ENCODE measurements at places on chromosomes 5 and 9.

DNA sequence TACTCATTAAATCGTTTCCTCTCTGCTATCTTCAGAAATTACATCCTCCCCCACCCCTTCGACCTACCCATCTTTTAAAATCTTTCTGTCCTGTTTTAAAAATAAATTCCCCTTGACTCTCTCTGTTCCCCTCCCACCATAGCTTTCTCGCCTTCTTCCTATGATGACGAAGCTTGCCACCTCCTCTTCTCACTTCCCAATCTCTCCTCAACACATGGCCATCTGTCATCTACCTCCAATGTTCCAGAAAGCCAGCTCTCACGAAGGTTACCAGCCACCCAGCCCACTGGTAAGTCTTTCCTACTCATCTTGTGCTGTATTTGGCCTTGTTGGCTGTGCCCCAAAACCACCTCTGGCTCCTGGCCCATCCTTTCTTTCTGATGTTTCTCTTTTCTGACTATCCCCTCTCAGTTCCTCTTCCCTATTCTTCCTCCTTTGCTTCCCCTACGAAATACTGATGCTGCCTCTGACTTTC, 346.3 kb downstream of the ENC1 start:
- no peak for DNase-seq

DNA sequence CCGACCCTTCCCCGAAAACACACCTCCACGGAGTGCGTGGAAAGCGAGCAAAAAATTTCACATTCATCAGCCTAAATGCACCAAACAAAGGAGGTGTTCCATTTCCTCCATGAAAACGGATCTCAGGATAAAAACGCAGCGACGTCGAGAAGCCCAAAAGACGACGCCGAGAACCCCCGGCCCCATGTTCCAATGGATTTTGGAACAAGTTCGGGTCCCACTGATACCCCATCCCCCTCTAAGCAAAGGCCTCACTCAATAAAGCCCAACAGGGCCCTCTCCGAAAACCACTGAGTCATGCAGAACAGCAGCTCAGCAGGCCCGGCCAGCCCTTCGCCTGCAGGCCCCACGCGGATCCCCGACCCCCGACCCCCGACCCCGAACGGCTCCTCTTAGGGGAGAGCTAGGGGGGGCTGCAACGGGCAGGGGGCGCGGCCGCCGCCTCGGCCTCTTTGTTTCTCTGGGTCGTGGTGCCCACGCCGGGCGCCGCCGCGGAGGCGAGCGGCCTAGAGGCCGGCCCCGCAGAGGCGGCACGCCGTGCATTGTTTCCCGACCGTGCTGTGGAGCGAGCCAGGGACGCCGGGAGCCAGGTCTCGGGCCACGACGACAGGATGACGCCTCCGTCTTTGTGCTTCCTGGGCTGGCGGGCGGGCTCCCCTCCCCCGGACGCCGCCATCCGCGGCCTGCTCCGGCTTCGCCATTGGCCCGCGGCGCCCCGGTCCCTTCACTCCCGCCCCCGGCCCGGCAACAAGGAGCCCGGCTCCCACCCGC, 915 bp downstream of the ZFAND5 start:
- DNase-seq = peak; percentile 95

DNA sequence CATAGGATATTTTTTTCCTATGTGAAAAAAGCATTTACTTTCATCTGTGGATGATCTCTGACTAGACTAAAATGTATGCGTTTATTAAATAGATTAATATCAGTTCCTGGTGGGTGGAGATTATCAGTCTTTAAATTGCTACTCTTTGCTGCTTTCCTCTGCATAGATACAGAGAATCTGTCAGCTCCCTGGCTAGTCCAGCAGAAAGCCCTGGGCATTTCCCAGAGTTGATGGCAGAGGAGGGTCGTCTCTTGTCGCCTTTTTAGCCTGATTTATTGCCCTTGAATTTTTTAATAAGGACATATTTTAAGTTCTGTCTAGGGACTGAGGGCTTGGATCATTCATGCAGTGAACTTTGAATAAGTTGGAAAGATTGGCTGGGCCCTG, 165.5 kb downstream of the CD180 start:
- DNase-seq = no peak

- DNase-seq = peak; percentile 21
Observed at GRCh38 chr5:133714161-133714915, 102.0 kb upstream of the FSTL4 start.

GRCh38 chr9:137387114-137387890, 35.7 kb downstream of the EXD3 start:
- DNase-seq = no peak

- no peak for DNase-seq
Observed at GRCh38 chr9:16099732-16100536, 547.1 kb downstream of the CCDC171 start.

GRCh38 chr5:40198736-40199135, 481.0 kb upstream of the PTGER4 start:
- no peak for DNase-seq

GRCh38 chr5:123705741-123706140, 193.8 kb downstream of the CSNK1G3 start:
- DNase-seq = no peak

GRCh38 chr9:129671519-129671918, 6.1 kb downstream of the PRRX2 start:
- no peak for DNase-seq

GRCh38 chr5:136793300-136793699, 428.0 kb upstream of the TRPC7 start:
- no peak for DNase-seq

GRCh38 chr5:130514984-130515690, 610.9 kb downstream of the CHSY3 start:
- DNase-seq = no peak

- no peak for DNase-seq
Observed at GRCh38 chr5:81530919-81531318, 137.0 kb upstream of the ACOT12 start.

DNA sequence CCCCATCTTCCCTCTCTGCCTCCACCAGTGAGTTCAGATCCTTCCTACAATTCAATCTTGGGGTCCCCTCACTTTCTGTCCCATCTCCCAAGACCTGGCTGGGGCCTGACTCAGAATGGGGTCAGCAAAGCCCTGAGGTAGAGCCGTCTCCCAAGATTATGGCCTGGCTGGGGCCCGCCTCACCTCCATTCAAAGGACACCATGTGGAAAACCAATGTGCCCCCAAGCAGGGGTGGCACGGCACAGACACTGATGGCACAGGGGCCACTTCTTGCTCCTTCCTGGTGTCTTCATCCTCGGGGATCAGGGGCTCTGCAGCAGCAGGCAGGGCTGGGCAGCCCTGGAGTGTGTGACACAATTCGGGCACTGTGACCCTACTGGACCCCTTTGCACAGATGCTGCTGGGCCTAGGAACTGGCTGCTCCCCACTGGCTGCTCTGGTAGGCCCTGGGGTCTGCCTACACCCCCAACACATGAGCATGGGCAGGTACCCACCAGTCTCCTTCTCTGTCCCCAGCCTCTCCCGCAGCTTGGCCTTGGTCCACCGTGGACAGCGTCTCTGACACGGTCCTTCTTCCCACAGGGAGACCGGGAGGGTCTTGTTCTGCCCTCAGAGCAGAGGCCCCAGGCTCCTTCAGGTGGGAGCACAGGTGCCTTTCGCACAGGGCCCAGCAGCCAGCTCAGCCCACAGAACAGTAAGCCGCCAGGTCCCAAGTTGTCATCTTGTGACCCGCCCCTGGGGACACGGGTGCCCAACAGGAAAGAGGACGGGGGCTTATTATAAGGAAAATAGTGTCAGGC, 89.5 kb downstream of the ADAMTS2 start:
- peak; percentile 68 for DNase-seq

GRCh38 chr5:154236536-154237375, 46.2 kb downstream of the GALNT10 start:
- DNase-seq = no peak

- DNase-seq = no peak
Observed at GRCh38 chr9:37949576-37949975, 45.6 kb upstream of the SLC25A51 start.

DNA sequence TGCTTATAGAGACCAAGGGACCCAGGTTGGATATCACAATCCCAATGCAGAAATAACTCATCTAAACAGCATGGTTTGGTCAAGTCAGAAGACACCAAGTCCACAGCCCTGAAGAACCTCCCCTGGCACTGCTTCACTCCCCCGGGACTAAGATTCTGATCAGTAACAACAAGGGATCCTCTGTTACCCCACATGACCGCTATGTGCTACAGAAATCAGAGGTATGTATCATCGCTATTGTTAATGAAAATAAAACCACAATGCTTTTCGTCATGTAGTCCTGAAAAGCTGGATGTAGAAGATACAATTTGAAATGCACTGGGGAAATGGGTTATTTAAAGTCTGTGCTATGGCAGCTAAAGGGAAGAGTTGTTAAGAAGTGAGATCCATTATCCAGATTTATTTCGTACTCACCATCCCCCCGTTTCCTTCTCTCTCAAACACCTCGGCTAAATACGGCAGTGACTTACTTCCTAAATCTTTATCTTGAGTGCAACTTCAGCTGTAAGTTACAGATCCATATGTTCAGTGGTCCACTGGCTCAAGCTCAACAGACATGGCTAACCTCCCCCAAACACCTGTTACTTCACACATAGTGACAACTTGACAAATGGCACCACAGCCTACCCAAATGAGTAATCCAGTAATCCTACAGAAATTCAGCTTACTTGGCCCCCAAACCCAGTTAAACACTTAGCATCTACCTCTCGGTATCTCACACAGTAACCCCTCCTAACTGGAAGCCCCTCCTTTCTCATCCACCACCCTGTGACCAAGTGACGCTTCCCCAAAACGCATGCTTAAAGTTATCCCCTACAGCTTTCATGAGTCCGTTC, 129.2 kb downstream of the MYO10 start:
- DNase-seq = no peak

DNA sequence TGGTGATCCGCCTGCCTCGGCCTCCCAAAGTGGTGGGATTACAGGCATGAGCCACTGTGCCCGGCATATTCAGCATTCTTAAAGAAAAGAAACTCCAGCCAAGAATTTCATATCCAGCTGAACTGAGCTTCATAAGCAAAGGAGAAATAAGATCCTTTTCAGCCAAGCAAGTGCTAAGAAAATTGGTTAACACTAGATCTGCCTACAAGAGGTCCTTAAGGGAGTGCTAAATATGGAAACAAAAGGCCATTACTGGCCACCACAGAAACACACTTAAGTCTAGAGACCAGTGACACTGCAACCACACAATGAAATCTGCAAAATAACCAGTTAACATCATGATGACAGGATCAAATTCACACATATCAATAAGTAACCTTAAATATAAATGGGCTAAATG, 331.5 kb downstream of the MAN2A1 start:
- DNase-seq = no peak

DNA sequence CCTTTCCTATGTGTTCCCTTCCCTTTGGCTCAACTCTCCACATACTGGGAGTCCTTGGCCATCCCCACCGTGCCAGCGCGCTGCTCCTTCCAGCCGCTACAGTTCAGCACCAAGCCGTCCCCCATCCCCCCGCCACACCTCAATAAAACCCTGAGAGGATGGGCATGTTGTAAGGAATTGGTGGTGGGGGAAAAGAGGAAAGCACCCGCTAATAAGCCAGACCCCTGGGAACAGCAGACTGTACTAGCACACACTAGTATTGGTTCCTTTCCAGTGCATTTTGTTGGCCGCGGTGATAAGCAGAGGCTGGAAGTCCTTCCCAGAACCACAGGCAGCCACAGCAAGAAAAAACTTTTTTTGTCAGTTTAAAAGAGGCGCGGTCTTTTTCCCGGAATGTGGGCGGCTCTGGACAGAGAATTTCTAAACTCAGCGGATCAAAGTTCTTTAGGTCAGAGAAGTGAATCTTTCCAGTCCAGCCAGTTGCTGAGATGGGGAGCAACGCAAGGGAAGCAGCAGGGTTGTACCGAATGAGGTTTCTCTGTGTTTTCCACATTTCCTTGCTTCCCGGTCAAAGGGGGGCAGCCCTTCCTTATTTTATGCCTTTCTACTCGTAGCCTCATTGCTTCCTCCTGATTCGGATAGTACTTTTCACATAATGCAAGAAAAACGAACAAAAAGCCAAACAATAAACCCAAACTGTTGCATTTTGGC, 2.1 kb downstream of the CHSY3 start:
- DNase-seq = no peak

- no peak for DNase-seq
Observed at GRCh38 chr9:107309271-107309670, 26.2 kb downstream of the RAD23B start.

DNA sequence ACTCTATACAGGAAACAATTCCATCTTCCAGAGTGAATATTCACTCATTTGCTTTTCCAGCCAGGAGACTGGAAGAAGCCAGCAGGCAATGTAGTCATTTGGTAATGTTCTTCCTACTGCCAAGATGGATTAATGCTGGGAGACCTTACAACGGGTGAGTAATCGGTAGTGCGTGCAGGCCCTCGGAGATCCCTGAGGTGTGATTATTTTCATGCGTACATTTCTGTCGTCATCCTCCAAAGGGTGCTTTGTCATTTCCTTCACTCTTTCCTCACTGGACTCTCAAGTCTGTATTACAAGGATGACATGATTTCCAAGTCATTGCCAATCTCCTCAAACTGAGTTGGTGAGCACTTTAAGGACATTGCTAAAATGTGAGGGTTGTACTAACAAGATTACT, 263.5 kb downstream of the CWC27 start:
- no peak for DNase-seq

GRCh38 chr9:93968451-93969327, 13.5 kb upstream of the BARX1 start:
- no peak for DNase-seq

DNA sequence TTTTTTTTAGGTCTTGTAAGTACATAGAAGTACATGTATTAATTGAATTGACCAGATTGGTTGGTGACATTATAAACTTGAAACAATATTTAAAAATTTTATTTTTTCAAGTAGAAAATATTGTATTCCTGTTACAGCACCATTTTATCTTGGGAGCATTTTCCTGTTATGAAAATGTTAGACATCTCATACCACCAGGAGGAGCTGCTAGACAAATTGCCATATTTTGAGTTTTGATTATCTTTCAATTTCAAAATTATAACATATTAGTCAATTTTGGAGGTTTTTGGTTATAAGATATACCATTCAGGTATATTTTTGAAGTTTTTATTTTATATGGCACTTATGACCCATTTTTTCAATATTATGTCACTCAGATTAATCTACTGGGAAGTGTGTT, 84.4 kb downstream of the CNTLN start:
- no peak for DNase-seq

DNA sequence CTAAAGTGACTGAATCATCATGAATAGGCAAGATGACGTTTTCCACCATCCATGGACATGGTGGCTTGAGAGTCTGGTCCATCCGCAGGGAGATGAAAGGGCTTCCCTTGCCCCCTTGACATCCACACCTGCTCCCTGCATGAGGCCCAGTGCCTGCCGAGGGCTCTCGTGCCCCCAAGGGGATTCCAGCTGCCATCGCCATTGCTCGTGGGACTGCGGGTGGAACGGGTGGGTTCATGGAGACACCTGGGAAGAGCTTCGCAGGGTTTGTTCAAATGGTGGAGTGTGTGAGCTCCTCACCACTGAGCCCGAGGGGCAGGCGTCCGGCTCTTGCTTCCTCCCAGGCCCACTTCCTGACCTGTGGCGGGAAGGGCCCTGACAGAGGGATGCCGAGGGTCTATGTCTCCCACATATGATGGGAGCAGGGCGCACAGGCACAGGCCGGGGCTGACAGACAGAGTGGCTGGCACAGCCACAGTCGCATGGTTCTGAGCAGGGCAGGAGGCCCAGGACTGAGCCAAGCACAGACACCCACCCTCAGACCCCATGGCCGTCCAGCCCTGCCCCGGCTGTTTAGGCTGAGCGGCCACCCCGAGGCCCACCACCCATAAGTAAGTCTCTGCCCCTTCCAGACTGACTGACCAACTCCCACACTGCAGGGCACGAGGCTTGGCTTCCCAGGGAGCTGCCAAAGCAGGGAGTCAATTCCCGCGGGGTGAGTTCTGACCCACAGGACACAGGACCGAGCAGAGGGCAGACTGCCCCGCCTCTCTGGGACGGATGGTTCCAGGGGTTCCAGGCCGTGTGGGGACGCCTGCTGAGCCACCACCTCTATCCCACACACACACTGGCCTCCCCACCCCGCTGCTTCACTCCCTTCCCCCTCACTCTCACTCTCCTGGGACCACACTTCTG, 70.0 kb upstream of the PPP1R26 start:
- no peak for DNase-seq
